ENCODE measurements at places on chromosomes 16 and 17.

DNA sequence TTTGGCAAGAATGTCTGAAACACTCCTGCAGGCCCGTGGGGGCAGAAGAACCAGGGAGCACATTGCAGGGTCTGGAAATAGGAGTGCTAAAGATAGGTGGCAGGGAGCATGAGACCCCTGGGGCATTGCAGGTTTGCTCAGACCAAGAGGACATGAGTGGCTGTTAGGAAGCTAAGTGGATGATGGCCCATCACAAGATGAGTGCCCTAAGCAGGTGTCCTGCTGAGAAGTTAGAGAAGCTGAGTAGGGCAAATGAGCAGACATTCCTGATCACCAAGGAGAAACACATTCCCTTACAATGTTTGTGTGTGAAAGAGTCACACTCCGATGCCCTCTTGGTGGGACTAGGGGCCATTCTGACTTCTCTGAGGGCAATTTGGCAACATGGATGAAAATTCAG, 9.9 kb downstream of the MLYCD start:
- no peak for DNase-seq

DNA sequence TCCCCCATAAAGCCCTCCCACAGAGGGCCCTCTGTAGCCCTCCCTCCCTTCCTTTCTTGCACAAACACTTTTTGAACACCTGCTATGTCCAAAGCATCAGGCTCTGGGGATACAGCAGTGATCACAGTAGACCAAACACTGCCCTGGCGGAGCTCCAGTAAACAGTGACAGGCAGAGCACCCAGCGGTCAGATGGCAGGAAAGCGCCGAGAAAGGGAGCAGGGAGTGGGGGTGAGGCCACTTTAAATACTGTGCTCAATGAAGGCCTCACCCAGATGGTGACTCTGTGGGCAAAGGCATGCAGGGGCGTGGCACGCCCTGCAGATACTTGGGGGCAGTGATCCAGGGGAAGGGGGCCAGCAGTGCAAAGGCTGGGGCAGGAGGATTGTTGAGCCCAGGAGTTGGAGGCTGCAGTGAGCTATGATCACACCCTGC, 7.6 kb downstream of the PRR29 start:
- no peak for DNase-seq

DNA sequence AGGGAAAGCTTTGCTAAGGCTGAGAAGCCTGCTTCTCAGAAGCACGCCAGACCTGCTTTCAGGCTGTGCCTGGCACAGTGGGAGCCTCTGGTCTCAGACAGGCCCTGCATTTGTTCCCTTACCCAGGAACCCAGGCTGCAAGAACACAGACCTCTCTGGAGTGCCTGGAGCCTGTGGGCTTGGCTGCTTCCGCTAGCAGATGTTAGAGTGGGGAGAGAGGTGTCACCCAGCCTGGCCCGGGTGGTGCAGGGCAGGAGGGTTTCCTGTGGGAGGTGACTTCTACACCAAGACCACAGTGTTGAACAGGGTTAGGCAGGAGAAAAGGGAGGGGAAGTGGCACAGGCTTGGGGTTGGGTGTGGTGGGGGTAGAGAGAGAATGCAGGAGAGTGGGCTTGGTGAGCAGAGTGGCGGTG, 35.8 kb upstream of the ADGRG1 start:
- DNase-seq, result no peak

- DNase-seq, result no peak
Observed at GRCh38 chr17:27438348-27438998, 17.8 kb upstream of the KSR1 start.

DNA sequence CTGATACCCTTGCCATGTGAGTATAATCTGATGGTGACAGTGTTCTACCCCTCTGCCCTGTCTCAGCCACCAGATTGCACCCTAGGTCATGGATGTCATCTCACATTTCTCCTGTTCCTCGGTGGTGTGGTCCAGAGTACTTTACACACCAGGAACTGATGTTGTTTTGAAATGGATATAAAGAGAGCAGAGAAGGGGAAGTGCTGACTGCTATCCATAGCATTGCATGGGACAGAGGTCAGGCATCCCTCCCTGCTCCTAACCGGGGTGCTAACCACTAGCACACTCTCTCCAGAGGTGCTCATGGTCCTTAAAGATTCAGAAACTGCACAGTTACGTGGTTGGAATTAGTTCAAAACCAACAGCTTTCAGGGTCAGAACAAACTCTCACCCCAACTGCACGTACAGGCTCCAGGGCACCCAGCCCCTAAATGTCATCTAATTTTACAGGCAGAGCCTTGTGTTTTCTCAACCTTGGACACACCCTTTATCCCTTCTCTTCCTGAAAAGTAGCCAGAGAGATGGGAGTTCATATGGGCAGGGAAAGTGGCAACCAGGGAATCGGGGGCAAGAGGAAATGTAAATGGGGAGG, 16.3 kb downstream of the TTLL6 start:
- no peak for DNase-seq

GRCh38 chr16:83438326-83438725, 369.5 kb upstream of the HSBP1 start:
- no peak for DNase-seq

- no peak for DNase-seq
Observed at GRCh38 chr16:87016046-87017035, 300.9 kb downstream of the C16orf95 start.

- no peak for DNase-seq
Observed at GRCh38 chr16:54579106-54579728, 292.6 kb upstream of the IRX3 start.

- no peak for DNase-seq
Observed at GRCh38 chr17:56785405-56785804, 48.3 kb downstream of the C17orf67 start.

GRCh38 chr16:4685292-4685691, 8.1 kb upstream of the NUDT16L1 start:
- DNase-seq, result no peak

DNA sequence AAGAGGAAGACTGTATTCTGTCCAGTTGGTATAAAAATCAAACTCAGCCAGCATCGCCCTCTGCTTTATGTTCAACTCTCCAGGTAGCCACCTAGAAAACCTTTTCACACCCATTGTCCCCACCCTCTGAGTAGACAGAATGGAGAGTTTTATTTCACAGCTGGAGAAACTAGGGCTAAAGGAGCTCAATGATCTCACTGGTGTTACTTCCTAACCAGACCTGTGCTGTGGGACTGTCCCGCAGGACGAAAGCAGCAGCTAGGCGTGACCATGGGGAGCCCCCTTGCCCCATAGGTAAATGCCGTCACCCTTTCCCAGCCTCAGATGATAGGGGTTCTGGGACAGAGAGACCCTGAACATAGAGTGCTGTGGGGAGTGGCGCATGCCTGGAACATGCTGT, 67.7 kb downstream of the CYLD start:
- DNase-seq, result no peak

GRCh38 chr17:73952480-73953205, 250.8 kb upstream of the RPL38 start:
- no peak for DNase-seq
